Activated gamma-delta T cell (primary cell): ENCODE measurements at places on chromosomes 7 and 10.

- DNase-seq, result no peak
Observed at GRCh38 chr10:29435809-29436501, 147.1 kb downstream of the LYZL1 start.

DNA sequence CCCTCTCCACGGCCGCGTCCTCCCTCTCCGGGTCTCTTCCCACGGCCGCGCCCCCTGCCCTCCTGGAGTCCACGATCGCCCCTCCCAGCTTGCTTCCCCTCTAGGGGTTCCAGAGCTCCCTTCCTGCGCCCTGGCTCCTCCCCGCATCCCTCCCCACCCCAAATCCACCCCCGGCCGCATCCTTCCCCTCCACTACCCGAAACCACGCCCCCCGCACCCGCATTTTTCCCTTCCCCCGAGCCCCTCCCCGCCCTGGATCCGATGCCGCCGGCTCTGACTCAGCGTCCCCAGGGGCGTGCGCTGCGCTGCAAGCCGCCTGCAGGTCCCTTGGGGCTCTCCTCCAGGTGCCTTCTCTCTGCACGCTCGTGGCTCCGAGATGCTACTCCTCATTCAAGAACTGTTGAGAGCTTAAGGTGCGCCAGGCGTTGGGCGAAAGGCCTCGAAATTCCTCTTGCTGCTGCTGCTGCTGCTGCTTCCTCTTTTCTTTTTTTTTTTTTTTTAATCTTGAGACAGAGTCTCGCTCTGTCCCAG, 372 bp upstream of the TMEM130 start:
- peak; percentile 25 for DNase-seq

DNA sequence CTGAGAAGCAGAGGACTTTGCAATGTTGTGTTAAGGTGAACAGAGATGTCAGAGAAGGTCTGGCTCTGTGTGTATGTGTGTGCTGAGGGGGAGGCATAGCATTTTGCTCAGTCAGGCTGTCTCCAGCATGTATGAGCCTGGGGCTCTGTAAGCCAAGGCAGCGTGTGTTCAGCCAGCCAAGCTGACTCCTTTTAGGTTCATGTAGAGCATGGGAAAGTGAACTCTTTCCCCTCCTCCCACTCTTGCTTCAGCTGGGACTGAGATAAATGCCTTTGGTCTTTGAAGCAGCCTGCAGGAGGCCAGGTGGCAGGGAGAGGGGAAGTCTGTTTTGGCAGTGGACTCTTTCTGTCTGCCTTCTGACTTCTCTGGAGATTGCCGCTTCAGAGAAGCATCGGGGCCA, 3.8 kb downstream of the SFXN2 start:
- DNase-seq, result no peak

GRCh38 chr10:121312587-121312986, 285.7 kb downstream of the FGFR2 start:
- no peak for DNase-seq

- no peak for DNase-seq
Observed at GRCh38 chr10:93236393-93237040, 162.8 kb downstream of the CYP26A1 start.

- no peak for DNase-seq
Observed at GRCh38 chr10:118581340-118581739, 14.1 kb downstream of the PRLHR start.

- no peak for DNase-seq
Observed at GRCh38 chr7:31910191-31910590, 160.0 kb downstream of the PDE1C start.

GRCh38 chr10:30247704-30248103, 101.4 kb downstream of the MTPAP start:
- DNase-seq, result no peak
